ENCODE measurements at places on chromosomes 6 and 20.

GRCh38 chr20:63714858-63715257 is 7.0 kb downstream of the ZGPAT start:
- no peak for DNase-seq

- DNase-seq, result no peak
Observed at GRCh38 chr6:28802417-28803336, 121.1 kb downstream of the TRIM27 start.

- no peak for DNase-seq
Observed at GRCh38 chr6:112123982-112124381, 36.6 kb downstream of the FAM229B start.

GRCh38 chr6:167455371-167455770 is 130.5 kb downstream of the TTLL2 start:
- DNase-seq, result no peak

GRCh38 chr6:37938909-37939308 is 119.4 kb downstream of the ZFAND3 start:
- DNase-seq, result no peak

DNA sequence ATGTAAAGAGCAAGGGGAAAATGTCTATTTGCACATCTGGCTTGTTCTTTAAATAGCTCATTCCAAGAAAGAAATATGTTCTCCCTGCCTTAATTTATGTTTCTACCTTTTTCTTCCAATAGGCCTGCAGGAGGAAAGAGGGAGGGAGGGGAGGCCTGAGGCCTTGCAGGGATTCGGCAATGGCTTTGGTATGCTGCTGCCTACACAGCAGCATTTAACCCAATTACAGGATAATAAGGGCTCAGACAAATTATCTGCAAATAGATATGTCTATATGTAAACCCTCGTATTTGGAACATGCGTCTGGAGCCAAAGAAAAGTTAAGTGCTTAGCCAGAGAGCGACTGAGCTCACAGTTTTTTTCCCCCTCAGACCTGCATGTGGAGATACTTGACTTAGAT is 277.2 kb downstream of the CDC5L start:
- DNase-seq, result no peak

DNA sequence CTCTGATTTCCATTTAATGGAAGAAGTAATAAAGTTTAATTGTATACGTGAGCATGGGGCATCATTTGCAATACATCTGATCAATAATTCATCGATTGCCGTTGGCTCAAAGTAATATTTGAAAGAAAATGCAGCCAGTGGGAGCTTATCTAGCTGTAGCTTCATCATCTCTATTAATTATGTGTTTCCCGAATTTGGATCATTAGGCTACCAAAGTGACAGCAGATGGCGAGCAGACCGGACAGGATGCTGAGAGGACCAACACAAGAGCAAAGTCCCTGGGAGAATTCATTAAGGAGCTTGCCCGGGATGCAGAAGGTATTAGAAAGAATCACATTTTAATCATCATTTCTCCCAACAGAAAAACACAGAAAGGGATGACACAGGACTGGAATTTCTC is 327.1 kb downstream of the ARHGAP18 start:
- no peak for DNase-seq

DNA sequence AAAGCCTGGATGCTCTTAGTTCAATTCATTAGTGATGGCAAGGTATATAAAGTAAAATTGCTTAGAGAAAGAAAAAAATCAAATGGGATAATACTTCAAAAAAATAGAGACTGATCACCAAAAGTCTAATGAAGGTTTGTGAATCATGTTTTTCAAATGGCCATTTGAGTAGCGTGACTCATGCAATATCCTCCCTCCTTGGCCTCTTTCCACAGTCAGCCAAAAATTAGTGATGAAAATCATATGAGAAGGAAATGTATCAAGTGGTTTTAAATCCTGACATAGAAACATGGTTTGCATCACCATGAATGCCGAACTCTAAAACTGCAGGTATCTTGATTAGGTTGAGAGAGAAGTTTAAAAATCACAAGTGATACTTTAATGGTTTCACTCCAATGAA is 1.2 kb upstream of the COL19A1 start:
- no peak for DNase-seq

- no peak for DNase-seq
Observed at GRCh38 chr6:105988812-105989577, 97.1 kb upstream of the PRDM1 start.

DNA sequence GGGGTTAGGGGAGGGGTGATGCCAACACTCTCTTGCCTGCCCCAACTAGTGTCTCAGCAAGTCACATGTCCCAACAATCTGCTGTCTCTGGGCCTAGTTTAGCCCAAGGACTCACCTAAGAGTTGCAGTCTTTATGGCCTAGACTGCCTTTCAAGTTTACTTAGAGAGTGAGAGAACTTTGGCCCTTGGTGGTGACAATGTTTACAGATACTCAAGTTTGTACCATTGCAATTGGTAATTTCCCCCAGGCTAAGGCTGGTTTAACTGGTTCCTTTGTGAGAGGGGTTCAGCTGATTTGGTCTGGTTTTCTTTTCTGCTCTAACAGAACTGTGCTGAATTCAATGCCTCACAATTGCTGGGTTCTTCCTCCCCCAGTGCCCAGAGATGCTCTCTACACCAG is 1279.9 kb upstream of the EYS start:
- no peak for DNase-seq

Data from NCI-H187 treated with DMSO at 0.1 percent for 48 hours (cell line).